ENCODE measurements at places on chromosomes 6 and 20.
A peak's percentile ranks its signal among the peaks of the same experiment; 100 is the strongest.

GRCh38 chr6:140070846-140071473, 696.5 kb upstream of the CITED2 start:
- ATAC-seq = no peak

GRCh38 chr6:14317387-14317970, 199.9 kb downstream of the CD83 start:
- no peak for ATAC-seq

DNA sequence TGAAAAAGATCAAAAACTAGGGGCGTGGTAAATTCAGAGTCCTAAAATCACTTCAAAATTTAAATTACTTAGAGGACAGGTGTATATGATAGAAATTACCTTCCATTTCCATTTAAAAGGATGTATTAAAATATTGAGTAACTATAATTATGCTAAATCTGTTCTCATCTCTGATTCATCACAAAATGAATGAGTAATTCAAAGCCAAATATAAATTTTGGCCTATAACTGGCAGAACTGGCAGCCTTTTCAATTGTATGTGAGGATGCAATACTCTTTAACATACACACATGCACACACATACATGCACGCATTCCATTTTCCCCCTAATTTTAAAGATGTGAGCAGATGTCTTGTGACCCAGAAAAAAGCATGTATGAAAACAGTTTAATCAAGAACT, 194.6 kb downstream of the EPM2A start:
- ATAC-seq = no peak

DNA sequence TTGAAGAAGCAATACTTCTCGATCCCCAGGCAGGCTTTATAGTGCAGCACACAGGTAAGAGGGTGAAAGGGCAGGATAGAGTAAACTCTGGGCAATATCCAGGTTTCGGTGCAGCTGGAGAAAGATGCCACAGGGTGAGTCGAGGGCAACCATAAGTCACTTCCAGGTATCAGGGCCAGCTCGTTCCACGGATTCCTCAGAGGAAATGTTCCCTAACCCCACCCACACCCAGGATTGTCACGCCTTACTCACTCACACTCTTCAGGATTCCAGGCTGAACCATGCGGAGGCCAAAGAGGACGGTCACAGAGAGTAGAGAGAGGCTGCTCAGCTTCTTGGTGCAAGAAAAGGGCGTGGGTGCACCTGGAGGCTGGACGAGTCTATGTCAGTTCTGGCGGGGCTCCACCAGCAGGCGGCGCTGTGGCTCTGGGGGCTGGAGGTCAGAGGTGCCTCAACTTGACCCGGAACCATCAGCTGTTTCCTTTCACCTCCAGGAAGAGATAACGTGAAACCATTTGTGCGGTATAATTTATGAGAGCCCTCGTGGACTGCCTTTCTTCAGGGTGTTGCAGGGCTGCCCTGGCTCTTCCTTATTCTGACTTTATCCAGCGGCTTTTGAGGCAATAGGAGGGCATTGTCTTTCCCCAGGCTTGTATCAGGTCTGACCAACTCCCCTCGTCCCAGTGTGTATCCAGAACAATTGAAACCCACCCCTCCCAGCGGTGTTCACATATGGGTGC, 14.5 kb upstream of the WFDC12 start:
- peak; percentile 64 for ATAC-seq

GRCh38 chr6:31037682-31038081, 27.4 kb downstream of the MUC22 start:
- ATAC-seq = no peak

DNA sequence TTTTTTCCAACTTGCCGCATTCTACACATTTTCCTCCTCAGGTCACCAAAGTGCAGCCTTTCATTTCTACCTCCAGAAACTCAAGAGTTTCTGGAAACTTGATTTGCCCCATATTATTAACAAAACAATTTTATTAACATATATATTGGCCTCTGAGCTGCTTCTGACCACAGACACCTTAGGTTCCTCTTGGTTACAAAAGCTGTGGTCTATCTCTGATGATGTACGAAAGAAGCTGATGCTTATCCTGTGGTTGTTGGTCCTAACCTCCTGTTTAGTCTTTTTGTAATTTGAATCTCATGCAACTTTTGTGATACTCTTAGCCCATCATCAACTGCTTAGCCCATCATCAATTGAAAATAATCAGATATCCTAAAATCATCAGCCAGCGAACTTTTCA, 735.7 kb downstream of the KIF16B start:
- no peak for ATAC-seq

- ATAC-seq = no peak
Measured at GRCh38 chr6:111569951-111570350, 35.7 kb downstream of the TRAF3IP2 start.
